Activated naive CD8-positive, alpha-beta T cell treated with anti-CD3 and anti-CD28 coated beads for 36 hours (primary cell): ENCODE measurements at places on chromosomes 12 and 14. TPM values are rescaled to one million over a fixed set of nuclear protein-coding genes. Genes with fewer than 3 reads are reported as not detected.

GRCh38 chr12:6029401-6029800 is 84.3 kb upstream of the ANO2 start:
- no peak for DNase-seq

Gene TTC6
- not detected for total RNA-seq

Gene BMP4
- total RNA-seq = not detected

- DNase-seq = no peak
Measured at GRCh38 chr14:98743536-98743935, 528.5 kb downstream of the BCL11B start.

GRCh38 chr14:103259801-103260628 is 74.0 kb upstream of the EIF5 start:
- DNase-seq = no peak

DNA sequence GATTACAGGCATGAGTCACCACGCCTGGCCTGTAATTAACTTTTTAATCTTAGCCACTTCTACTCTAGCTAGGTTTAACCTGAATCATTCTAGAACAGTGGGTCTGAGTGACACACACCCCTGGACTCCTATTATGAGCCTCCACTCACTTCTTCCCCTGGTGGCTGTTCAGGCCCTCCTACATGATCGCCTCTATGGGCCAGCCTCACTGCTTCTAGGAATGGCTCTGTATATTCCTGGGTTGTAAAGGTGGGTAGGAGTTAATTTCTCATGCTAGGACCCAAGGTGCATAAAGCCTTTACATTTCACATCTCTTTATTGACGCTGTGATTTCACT is 8.0 kb upstream of the RNU6-8 start:
- DNase-seq = no peak

- DNase-seq = no peak
Measured at GRCh38 chr14:88831284-88831683, 6.8 kb downstream of the TTC8 start.
